ENCODE measurements at places on chromosomes 12 and 14.

GRCh38 chr12:12788131-12788530 lies 2.7 kb downstream of the APOLD1 start:
- DNase-seq, result no peak

DNA sequence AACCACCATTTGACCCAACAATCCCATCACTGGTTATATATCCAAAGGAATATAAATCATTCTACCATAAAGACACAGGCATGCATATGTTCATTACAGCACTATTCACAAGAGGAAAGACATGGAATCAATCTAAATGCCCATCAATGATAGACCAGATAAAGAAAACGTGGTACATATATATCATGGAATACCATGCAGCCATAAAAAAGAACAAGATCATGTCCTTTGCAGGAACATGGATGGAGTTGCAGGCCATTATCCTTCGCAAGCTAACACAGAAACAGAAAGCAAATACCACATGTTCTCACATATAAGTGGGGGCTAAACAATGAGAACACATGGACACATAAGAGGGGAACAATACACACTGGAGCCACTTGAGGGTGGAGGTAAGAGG lies 15.7 kb downstream of the CAPRIN2 start:
- no peak for DNase-seq

DNA sequence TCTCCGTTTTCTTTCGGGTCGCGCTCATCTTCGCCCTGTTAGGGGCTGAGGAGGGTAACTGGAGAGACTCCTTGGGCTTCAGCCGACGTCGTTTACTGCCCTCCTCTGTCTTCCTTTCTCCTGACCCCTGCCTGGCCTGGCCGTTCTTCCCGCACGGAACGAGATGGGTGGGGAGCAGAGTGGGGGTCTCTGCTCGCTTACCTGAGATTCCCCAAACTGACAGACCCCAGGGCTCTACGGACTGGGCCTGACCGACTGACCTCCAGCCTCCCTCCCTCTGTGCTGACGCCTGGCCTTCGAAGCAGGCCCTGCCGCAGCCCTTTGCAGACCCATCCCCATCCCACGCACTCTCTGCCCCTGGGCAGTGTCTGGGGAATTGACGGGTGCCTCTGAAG lies 439 bp downstream of the GOLGA5 start:
- DNase-seq, result peak; percentile 21

GRCh38 chr12:106645074-106645421 lies 62.2 kb downstream of the RFX4 start:
- DNase-seq, result no peak

GRCh38 chr12:3092764-3093163 lies 15.6 kb downstream of the TSPAN9 start:
- DNase-seq, result no peak

- no peak for DNase-seq
Measured at GRCh38 chr14:67851785-67852410, 32.3 kb downstream of the RAD51B start.

- DNase-seq, result peak; percentile 16
Measured at GRCh38 chr12:45915405-45915804, 75.0 kb downstream of the SCAF11 start.

GRCh38 chr14:29236848-29237247 lies 470.3 kb downstream of the FOXG1 start:
- DNase-seq, result peak; percentile 8
